GM19239 (cell line): ENCODE measurements at places on chromosomes 12 and 14.
A peak's percentile ranks its signal among the peaks of the same experiment; 100 is the strongest.

- DNase-seq: peak; percentile 69
Observed at GRCh38 chr14:76872796-76873432, 46.7 kb downstream of the LRRC74A start.

DNA sequence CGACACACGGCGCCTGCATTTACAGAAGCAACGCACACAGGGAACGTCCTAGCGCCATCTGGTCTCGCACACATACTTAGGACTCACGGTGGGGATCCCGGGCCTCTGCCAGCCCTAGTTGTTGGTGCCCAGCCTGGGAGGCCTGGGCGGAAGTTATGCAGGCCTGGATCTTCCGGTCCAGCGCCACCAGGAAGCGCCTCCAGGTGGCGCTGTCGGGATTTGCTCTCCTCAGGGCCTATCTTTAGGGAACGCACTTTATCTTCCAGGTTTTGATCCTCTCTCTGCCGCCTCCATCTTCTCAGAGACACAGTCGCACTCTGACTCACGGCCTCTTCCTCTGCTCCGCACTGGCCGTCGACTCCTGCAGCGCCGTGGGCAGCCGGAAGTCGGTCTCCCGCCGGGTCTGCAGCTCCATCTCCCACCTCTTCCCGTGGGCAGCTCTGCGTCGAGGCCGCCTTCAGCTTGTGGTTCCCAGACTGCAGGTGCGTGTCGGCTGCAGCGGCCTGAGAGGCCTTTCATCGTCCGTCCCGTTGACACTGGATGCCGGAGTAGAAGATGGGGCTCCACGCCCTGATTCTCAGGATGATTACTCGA, 760.4 kb downstream of the TMEM121 start:
- peak; percentile 54 for DNase-seq

DNA sequence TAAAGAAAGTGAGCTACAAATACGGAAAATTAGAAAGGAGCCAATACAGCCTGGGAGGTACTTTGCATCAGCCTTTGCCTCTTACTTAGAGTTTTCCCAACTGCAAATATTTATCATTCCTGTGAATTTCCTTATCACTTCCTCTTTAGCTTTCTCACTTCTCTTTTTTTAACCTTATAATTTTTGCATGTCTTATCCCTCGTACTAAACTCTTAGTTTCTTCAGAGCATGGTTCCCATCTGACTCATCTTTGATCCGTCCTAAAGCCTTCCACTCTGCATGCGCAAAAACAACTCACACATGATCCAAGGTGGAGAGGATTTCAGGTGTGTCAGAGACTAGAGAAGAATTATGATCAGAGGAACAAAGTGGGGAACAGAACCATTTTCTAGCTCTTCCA, 9.6 kb upstream of the SNAPC1 start:
- no peak for DNase-seq

DNA sequence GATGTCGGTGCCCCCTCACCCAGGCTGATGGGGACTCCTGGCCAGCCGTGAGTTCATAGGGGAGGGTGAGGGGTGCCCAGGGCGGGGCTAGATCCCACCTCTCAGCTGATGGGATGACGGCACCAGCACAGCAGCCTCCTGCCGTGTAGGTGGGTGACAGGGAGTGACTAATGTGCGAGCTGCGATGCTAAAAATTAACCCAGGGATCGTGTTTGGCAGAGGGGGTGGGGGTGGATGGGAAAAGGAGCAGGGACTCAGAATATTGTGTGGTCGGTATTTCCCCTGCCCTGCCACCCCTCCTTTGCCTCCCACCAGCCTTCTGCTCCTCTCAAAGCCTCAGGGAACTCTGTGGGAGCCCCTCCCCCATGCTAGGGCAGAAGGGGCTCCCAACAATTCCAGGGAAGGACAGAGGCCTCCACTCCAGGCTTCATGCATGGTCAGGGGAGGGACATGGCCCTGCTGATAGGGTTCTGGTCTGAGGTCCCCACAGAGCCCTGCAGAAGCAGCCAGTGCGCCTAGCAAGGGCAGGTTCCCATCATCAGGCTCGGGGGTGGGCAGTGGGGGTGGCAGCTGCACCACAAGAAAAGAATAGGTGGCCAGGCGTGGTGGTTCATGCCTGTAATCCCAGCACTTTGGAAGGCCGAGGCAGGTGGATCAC, 12.5 kb downstream of the TAMALIN start:
- no peak for DNase-seq

DNA sequence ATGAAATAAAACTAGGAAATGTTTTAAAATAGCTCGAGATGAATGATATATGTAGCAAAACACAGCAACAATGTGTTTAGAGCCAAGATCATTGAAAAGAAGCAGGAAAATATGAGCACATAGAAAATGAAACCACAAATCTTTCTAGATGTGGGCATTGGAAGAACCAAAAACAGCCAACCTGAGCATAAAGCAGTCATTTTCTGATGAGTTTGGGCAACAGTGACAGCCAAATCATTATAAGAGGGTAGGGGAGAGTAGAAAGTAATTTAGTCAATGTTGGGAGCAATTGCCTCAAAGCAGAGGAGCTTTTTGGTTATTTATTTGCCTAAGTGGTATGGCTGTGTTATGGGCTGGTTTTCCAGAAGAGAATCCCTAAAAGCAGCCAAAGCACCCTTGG, 8.8 kb upstream of the BICDL1 start:
- DNase-seq: no peak

- DNase-seq: no peak
Observed at GRCh38 chr12:86193931-86194330, 62.3 kb downstream of the MGAT4C start.

- no peak for DNase-seq
Observed at GRCh38 chr12:99522456-99522855, 125.1 kb upstream of the GARIN6 start.

GRCh38 chr14:52987514-52987913, 36.7 kb upstream of the FERMT2 start:
- DNase-seq: no peak

DNA sequence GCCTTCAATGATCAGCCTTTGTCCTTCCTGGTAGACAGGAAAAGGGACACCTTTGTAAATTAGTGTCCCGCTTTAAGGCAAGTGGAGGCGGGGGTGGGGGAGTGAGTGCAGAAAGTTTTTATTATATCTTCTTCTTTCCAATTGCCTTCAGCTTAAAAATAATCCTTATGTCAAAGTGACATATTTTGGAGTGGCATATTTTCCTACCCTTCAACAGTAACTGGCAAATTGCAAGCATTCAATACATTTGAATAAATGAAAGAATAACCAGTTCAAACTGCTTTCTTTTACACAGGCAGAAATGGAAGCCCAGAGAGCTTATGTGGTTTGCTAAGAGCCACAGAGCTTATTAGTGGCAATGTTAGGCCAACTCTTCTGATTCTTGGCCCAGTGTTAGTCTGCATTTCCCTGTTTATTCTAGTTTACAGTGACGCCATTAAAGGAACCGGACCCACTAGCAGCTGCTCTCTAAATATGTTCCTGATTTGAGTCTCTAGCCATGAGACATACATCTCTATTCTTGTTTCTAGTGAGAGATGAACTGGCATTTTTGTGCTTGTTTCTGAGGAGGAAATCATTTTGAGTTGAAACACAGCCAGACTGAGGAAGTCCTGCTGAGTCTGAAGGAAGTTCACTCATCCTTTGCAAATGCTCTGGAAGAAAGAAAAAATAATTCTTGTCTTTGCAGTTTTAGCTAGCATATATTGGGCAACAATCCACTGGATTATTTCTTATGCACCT, 468.7 kb downstream of the NOVA1 start:
- no peak for DNase-seq

- no peak for DNase-seq
Observed at GRCh38 chr12:32301216-32301615, 98.1 kb upstream of the FGD4 start.

- DNase-seq: no peak
Observed at GRCh38 chr14:58109744-58110143, 42.3 kb downstream of the ARMH4 start.

GRCh38 chr12:106178562-106178961, 39.8 kb upstream of the NUAK1 start:
- no peak for DNase-seq

GRCh38 chr14:70317969-70318634, 41.4 kb downstream of the COX16 start:
- no peak for DNase-seq

- no peak for DNase-seq
Observed at GRCh38 chr14:49982082-49982481, 89.2 kb downstream of the ARF6 start.

DNA sequence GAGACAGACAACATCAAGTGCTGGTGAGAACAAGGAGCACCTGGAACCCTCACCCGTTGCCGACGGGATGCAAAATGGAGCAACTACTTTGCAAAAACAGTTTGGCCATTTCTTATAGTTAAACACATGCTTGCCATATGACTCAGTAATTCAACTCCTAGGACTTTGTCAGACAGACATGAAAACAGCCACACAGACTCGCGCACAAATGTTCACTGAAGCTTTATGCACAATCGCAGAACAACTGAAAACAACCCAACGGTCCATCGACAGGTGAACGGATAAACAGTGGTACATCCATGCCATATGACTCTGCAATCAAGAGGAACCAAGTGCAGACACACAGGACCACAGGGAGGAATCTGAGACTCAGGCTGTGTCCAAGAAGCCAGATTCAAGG, 30.8 kb downstream of the NCOR2 start:
- no peak for DNase-seq

GRCh38 chr14:67636361-67636919, 16.7 kb downstream of the ARG2 start:
- no peak for DNase-seq

DNA sequence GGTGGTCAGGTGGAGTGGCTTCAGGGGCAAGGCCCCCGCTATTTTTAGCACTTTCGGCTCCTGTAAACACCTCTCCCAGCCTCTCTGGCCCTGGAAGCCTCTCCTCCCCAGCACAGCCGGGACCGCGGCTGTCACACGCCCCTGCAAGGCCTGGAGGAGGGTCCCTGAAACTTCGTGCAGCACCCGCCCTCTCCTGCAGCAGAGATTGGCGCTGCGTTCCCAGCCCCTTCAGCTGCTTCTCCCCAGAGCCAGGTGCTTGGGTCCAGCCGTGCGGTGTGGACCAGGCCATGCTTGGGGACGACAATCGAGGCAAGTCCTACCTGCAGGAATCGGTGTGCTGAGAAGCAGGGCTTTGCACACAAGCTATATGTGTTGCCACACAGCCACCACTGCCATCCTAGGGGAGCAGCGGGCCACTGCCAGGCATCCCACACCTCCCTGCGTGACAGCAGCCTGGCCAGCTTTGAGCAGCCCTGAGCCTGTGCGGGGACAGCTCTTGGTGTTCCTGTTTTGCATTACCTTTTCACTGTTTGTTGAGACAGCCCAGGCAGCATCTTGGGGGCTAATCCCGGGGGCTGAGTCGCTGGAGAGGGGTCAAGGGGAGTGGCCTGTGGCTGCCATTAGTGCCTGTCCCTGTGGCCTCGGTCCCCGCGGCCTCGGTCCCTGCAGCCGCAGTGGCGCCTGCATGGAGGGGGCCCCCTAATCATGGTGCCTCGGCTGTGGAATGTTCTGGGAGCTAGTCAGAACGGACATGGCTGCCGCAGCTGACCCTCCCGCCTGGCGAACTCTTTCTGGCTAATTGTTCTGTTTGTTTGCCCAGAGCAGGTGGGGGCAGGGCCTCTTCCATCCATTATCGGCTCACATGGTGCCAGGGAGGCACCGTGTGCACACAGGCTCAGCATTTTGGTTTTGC, 27.6 kb upstream of the TRAF3 start:
- DNase-seq: no peak

DNA sequence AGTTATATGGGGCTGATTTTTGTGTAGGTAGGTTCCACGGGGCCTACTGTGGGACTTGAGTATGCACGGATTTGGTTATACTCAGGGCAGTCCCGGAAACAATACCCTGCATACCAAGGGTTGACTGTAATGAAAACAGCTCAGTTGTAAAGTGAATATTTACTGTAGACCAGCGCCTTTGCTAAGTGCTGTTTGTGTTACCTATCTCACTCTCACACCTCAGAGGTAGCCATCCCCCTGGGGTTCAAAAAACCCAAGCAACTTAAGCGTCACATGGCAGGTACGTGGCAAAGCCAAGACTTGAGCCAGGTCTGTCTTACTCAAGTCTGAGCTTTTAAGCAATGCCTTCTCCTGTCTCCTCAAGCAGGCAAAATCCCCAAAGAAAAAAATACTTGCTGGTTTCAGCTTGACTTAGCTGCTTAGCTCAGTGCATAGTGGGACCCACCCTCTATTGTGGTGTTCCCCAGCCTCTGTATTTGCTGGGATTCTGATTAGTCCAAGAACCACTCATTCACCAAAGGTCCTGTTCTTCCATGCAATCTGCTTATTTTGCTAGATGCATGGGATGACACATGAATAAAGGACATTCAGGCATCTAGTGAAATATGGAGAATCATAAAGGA, 34.2 kb upstream of the STRN3 start:
- DNase-seq: no peak

- no peak for DNase-seq
Observed at GRCh38 chr12:113171543-113171942, 13.7 kb downstream of the DDX54 start.

DNA sequence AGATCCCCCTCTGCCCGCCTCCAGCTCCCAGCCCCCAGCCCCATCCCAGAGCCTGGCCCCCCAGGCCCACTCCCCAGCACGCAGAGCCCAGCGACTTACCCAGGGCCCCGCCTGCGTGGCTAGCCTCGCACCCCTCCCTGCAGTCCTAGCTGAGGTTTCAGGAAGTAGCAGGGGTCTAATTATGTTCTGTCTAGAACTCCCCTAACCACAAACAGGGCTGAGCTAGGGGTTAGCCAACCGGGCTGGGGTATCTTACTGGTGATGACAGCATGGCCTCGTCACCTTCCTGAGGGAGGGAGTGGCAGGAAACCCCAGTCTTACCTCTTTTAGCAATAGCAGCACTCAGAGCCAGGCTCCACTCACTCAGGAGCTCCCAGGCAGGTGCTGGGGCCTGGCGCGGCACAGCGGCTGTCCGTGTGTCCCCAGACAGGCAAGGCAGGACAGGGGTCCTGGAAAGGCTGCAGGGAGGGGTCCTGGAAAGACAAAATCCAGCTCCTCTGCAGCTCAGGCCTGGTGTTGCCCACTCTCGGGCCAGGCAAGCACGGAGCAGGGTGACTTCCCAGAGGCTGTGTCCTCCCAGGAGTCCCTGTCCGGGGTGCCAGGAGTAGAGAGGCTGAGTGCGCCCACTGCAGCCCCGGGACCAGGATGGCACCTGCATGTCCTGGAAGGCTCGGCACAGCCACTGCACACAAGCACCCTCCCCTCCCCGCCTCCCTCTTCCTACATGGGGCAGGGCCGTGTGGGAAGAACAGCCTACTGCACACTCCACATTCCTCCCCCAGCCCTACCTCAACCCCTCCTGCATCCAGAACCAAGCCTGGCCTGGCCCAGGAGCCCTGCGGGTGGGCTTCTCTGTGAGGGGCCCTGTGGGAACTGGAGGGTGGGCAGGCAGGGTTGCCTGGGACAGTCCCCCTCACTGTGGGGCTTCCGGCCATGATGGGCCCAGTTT, at the start of gene GPR132:
TSS of gene GPR132 (minus strand) at position 151 of the 949 bp plus-strand sequence. CDS start 10,010 bp downstream, outside the sequence.
- peak; percentile 83 for DNase-seq

- DNase-seq: no peak
Observed at GRCh38 chr12:53748072-53748840, 3.5 kb downstream of the CISTR start.

DNA sequence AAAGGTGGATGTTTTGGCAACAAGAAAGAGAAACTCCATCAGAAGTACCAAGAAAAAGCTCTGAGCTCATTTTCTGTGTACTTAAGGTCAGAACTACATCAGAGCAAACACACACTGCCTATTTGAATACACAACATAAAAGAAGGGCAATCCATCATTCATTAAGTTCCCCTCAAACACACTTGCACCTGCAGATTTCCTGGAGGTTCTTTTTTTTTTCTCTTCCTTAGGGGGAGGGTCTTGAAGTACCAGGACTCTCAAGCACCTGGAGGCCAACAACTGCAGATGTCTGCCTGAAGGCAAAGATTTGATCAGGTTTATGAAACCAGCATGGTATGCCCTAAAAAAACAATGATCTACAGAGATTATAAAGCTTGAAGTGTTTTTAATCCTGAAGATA, 26.1 kb upstream of the PTHLH start:
- DNase-seq: no peak
